ENCODE measurements at places on chromosomes 6 and 20.

- DNase-seq = no peak
Observed at GRCh38 chr6:116545651-116546050, at the start of gene TRAPPC3L. Gene TRAPPC3L (minus strand): TSS chr6:116545684. CDS start chr6:116545514, 170 bp downstream.

GRCh38 chr20:38304845-38305447, 990 bp downstream of the BPI start:
- no peak for DNase-seq

DNA sequence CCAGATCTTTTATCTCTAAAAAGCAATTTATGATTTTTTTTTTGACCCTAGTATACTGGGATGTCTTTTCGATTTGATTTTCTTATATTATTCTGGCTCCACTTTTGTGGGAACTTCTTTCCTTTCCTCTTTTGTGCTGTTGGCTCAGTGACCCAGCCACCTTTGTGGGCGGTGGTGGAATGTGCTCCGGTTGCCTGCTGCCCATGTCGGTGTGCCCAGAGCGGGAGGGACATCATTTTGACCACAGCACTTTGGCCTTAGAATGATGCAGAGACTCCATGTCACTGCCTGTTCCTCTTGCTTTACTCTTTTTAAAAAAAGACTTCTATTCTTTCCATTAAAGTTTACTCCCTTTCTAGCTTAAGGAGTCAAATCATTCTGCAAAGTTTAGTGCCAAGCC, 198.0 kb downstream of the FARS2 start:
- DNase-seq = no peak

DNA sequence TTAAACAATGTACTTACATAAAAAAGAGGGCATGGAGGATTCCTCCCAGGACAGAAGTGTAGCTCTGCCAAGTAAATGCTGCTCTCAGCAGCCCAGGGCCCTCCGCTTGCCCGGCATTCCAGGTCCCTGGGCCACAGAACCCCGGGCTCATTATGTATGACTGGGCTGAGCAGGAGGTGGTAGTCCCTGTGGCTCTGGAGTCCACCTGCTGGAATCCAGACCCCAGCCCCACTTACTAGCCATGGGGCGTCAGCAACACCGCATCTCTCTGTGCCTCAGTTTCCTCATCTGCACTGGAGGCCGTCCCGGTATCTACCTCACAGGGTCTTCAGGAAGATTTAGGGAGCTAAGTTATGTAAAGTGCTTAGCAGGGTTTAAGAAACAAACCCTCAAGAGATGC, 55.4 kb downstream of the PSMG4 start:
- no peak for DNase-seq

- DNase-seq = no peak
Observed at GRCh38 chr6:44227148-44227793, 3.9 kb downstream of the SLC29A1 start.

All from activated T-helper 2 cell treated with anti-CD3 and anti-CD28 coated beads, Interferon-gamma antibody, Interleukin-2, Interleukin-4, amounts not matched to agents 10 μg/mL and 5 μg/mL and 100 μg/mL, durations not matched to agents 14 hours and 24 hours and 36 hours (primary cell).